ENCODE measurements at places on chromosomes 16 and 17.

DNA sequence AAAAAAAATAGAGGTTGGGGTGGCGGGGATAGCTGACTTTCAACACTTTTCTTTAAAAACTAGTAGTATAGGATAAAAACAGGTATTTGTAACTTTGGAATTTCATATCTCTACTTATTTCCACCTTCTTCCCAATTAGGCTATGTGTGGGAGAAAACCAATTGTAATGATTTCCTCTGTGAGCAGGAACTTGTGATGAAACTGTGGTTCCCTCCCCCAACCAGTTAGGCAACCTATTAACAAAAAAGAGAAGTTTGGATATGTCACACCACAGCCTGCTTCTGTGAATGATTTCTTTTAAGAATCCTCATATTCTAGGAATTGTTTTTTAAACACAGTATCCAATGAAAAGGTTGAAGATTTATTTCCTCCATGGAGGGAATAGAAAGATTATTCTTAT, 1.9 kb downstream of the IGSF6 start:
- no peak for DNase-seq

GRCh38 chr16:16923479-16923878, 544.5 kb downstream of the NPIPA7 start:
- no peak for DNase-seq

- DNase-seq: no peak
Measured at GRCh38 chr17:3860939-3861700, 15.1 kb upstream of the NCBP3 start.

GRCh38 chr17:64698725-64699124, 36.6 kb upstream of the SMURF2 start:
- DNase-seq: no peak

DNA sequence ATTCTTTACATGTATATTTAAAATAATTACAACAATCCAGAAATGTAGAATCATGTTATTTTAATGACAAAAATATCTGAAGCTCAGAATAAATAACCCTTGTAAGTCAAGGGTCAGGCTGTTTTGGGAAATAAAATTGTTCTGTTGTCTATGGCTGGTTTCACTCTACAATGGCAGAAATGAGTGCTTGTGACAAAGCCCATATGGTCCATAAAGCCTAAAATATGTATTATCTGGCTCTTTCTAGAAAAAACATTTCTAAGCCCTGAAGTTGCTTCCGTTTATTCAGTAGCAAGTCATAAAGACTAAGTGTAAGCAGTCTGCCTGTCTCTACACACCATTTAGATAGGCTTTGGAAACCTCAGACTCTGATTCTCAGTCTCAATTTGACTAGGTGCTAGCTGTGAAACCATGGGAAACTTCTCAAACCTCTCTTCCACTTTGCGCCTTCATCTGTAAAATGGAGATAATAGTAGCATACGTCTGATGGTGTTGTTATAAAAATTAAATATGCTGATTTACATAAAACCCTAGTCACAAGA, 365.7 kb upstream of the CA10 start:
- DNase-seq: no peak
